Myometrial cell (primary cell): ENCODE measurements at places on chromosomes 2 and 18. TPM values are rescaled to one million over a fixed set of nuclear protein-coding genes. Genes with fewer than 3 reads are reported as not detected.

The FOXI3 gene
- not detected in 2 replicates for total RNA-seq

The NPPC gene
- total RNA-seq, result 0.58 TPM in 1 of 2 replicates, not detected in the other

The SMYD5 gene
- total RNA-seq, result 24.3 and 24.8 TPM in 2 replicates

The ARHGAP15 gene
- not detected in 2 replicates for total RNA-seq

The KCNJ3 gene
- 0.29 and 0.35 TPM in 2 replicates for total RNA-seq

The STAT4 gene
- total RNA-seq, result 0.53 TPM in 1 of 2 replicates, not detected in the other

The COLEC12 gene
- 0.18 and 0.29 TPM in 2 replicates for total RNA-seq

The NOL4 gene
- not detected in 2 replicates for total RNA-seq

The CRYBA2 gene
- not detected in 2 replicates for total RNA-seq
